NCI-H2107 (cell line): ENCODE measurements at places on chromosomes 11 and 22.

DNA sequence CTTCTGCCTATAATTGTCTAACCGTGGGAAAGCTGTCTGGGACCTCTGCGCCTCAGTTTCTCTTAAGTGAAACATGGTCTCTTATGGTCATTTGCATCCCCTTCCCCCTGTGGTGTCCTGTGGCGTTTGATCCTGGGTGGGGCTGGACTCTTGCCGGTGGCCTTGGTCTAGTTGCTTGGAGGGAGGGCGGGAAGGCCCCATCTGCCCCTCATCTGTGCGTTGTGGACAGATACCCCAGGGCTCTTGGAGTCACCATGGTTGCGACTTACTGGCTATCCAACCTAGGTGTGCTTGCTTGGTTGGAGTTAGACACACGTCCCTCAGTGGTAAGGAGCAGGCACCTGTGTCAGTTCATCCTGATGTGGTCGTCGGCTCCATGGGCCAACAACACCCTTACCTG is 15.2 kb downstream of the SHANK3 start:
- DNase-seq: no peak

DNA sequence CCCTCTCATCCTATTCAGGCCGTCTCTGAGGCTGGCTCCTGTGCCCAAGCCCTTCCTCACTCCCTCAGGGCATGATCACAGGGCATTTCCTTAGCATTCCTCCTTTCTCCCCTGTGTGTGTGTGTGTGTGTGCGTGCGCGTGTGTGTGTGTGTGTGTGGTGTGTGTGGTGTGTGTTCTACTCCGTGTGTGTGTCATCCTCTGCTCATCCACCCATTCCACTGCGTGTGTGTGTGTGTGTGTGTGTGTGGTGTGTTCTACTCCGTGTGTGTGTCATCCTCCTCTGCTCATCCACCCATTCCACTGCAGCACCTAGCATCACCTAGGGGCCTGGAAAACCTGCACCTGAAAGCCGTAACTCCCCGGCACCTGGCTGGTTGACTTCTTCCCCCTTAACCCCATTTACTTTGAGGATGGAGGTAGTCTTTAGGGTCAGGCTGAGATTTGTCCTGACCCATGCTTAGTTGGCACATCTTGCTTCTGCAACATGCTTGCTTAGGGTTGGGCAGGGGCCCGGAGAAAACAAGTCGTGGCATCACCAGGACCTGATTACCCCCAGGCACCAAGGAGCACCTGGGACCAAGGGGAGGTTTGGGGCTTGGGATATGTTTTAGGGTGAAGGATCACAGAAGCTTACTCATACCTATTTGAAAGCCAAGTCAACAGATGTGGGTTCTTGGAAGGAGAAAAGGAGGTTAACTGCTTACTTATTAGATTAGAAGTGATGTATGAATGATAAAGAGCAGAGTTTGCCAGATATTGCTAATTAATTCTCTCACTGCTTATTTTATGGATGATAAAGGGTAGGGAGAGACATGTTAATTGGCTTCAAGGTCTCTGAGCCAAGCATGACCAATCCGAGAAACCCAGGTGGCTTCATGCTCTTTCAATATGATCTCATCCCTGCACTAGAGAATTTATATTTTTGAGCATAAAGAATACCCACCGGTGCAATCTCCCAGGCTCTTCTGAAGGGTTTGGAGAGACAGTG is 18.9 kb downstream of the TIMP3 start:
- no peak for DNase-seq

DNA sequence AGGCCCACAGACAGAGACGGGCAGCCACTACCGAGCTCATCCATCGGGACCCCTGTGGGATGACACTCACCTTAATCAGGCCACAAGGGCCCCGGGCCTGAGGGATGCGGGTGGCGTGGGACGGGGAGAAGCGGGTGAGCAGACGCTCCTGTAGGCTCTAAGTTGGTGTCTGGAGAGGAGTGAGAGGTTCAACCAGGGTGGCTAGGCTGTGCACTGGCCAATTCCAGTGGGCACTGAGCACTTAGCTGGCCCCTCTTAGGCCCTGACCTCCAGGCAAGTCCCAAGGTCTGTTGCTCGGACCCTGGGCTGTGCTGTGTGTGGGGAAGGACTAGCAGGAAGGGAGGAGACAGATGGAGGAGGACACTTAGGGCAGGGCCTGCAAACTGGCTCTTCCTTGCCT is 139.3 kb downstream of the ST3GAL4 start:
- DNase-seq: no peak

DNA sequence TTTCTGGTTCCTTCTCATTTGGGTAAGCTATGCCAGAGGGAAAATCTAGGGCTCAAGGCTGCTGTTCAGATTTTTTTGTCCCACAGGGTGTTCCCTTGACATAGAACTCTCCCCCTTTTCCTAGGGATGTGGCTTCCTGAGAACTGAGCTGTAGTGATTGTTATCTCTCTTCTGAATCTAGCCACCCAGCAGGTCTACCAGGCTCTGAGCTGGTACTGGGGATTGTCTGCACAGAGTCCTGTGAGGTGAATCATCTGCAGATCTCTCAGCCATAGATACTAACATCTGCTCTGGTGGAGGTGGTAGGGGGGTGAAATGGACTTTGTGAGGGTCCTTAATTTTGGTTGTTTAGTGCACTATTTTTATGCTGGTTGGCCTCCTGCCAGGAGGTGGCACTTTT is 167.3 kb upstream of the PGR start:
- no peak for DNase-seq
